LNCaP clone FGC (cell line): ENCODE measurements at places on chromosomes 5 and 9.

DNA sequence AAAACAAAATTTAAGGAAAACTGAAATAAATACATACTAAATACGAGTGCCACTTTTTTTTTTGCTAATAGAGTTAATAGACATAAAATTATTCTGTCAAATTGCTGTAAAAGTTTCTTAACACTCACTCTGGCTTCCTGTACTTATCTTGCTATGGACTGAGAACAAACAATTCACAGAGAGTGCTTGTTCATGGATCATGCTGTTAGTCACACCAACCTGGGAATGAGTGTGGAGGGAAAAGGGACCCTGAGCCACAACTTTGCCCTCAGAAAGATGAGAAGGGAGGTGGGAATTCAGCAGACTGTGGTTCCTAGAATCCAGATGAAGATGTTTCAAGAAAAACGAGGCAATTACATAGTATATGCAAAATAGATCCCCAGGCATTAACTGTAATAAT, 246.9 kb downstream of the FBXL7 start:
- DNase-seq: no peak

GRCh38 chr9:117088140-117088539, 326.7 kb downstream of the ASTN2 start:
- no peak for DNase-seq

- no peak for DNase-seq
Observed at GRCh38 chr5:152595405-152595804, 190.3 kb upstream of the NMUR2 start.

GRCh38 chr9:119500072-119500771, 131.0 kb upstream of the BRINP1 start:
- DNase-seq: no peak

GRCh38 chr9:81410201-81410600, 279.1 kb downstream of the TLE1 start:
- DNase-seq: no peak

GRCh38 chr5:148816357-148816756, 10.1 kb upstream of the ADRB2 start:
- DNase-seq: no peak

- DNase-seq: no peak
Observed at GRCh38 chr9:26947736-26948135, 694 bp upstream of the PLAA start.

DNA sequence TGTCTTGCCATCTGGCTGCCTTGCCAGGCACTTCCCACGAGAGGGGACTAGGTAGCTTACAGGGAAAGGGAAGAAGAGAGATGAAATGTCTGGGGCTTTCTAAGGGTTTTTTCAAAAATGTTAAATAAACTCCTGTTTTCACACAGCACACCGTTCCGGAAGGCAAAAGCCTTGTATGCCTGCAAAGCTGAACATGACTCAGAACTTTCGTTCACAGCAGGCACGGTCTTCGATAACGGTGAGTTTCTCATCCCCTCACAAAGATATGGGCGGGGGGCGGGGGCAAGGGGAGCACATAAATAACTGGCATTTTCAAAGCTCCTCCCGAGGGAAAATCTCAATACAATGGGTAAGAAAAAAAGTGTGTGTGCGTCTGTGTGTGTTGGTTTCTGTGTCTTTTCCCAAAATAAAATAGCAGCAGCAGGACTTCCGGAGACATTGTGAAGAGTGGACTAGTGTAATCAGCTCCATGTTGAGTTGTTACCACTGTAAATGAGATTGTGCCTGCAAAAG, 189.6 kb downstream of the NR3C1 start:
- no peak for DNase-seq

DNA sequence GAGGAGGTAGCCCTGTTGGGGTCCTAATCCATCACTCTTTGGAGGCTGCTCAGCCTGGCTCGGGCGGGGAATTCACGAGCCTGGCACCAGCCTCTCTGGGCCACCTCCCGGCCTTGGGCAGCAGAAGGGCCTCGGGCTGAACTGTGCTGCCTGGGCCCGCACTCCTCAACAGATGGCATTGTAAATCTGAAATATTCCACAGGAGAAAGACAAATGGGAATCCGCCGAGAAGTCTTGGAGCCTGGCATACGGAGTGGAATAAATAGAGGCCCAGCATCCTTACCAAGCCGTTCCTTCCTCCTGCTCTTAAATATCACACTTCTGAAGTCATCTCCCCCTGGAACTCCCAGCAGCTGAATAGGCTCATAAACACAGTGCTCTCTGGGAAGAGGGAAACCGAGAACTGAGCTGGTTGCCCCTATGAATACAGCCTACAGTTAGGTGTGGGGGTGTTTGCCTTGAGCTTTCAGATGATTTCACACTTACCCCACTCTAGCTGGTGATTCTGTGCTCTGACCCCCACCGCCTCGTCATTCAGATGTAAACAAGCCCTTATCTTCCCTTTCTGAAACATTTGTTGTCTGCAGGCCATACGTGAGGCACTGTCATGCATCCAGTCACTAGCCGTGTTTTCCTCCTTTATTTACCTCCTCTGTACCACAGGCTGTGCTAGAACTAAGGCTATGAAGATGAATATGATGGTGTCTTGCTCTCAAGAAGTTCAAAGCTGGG, 455.0 kb upstream of the CLINT1 start:
- no peak for DNase-seq

DNA sequence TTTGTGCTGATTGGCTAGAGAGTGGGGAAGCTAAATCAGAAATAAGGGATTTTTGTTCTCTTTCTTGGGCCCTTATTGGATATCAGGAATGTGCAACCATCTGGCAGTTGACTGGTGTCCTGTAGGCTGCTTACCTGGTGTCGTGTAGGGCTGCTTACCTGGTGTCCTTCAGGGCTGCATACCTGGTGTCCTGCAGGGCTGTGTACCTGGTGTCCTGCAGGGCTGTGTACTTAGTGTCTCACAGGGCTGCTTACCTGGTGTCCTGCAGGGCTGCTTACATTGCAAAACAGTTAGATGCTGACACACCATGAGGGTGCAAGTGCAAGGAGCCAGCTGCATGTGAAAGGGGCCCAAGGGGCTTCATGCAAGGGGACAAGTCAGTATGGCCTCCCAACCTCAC, 249.3 kb downstream of the ICE1 start:
- no peak for DNase-seq

- no peak for DNase-seq
Observed at GRCh38 chr9:109118808-109119438, 824 bp downstream of the TMEM245 start.
